ENCODE measurements at places on chromosomes 12 and 14.

DNA sequence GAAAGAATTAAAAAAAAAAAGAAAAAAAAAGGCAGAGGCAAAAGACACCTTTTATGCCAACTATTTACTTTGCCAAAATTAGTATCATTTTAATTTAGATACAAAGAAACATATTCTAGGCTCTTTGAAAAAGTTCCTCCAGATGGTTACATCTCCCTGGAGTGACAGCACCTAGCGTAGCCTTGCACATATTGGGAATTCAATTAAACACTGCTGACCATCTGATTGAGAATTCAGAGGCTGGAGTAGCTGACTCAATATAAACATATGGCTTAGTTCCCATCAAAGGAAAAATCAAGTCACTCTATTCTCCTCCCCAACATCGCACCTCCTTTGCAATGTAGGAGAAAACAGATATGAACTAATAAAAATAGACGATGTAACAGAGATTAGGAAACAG is 36.4 kb downstream of the ANKS1B start:
- no peak for DNase-seq

DNA sequence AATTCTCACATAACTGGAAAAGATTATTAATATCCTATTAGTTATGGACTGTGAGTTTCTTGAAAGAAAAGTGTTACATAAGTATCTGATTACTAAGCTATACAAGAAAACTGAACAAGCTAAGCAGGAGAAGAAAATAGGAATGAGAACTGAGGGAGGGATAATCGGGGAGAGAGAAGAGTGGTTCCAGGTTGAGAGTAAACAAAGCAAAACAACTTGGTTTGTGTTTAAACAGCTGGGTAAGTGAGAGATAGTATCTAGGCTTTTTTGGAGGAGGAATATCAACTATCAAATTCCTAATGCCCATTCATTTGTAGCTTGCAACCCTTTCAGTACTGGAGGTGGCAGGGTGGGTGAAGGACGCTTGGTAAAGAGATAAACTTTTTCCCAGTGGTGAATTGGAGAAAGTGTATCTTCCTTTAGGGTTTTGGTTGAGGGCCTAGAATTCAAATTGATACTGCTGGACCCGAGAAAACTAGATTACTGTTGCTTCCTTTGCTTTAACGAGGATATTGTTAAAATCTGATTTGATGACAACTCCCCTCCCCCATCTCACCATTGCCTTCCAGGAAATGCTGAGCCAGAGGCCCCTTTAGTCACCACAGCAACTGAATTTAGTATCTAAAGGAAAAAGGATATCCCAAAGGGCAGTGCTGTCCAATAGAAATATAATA is 2.0 kb upstream of the SLC2A3 start:
- DNase-seq, result no peak

GRCh38 chr14:92510972-92511371 is 2.6 kb upstream of the RIN3 start:
- no peak for DNase-seq

- DNase-seq, result no peak
Observed at GRCh38 chr14:90785471-90785870, 30.8 kb downstream of the TTC7B start.

- peak; percentile 52 for DNase-seq
Observed at GRCh38 chr12:10722502-10722904, 620 bp downstream of the YBX3 start.

GRCh38 chr12:11902525-11902875 is 168.2 kb upstream of the BCL2L14 start:
- DNase-seq, result no peak

- DNase-seq, result no peak
Observed at GRCh38 chr12:13576935-13577500, 380.5 kb downstream of the EMP1 start.

- DNase-seq, result no peak
Observed at GRCh38 chr12:83629931-83630330, 943.2 kb downstream of the TMTC2 start.

- no peak for DNase-seq
Observed at GRCh38 chr14:61527325-61528100, 167.8 kb upstream of the HIF1A start.

GRCh38 chr14:87457720-87458119 is 535.3 kb downstream of the GALC start:
- no peak for DNase-seq
